ENCODE measurements at places on chromosomes 16 and 17.

- no peak for DNase-seq
Measured at GRCh38 chr17:49557312-49558024, 18.2 kb upstream of the NXPH3 start.

DNA sequence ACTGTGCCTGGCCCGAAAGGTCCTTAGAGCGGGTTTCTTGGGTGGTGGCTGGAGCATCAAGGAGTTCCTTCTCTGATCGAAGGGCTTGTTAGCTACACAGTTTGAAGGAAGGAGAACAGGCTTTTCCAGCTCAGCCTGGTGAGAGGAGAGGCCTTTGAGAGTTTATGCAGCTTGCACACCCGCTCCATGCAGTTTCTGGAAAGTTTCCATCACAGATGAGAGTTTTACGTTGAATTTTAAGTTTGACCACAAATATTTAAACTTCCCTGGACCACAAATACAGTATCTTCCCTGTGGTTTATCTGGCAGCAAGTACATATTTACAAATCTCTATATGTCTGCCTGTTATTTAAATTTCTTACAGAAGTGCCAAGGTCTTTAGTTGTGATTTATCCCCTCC, 56.8 kb downstream of the HIC1 start:
- peak; percentile 66 for DNase-seq

- DNase-seq: peak; percentile 39
Measured at GRCh38 chr17:80832266-80832676, 159.4 kb upstream of the CHMP6 start.

GRCh38 chr17:32484628-32485027, 2.2 kb upstream of the CDK5R1 start:
- no peak for DNase-seq

Measured in smooth muscle cell of the brain vasculature (primary cell).